Activated T-cell treated with anti-CD3 and anti-CD28 coated beads for 1 hour (primary cell): ENCODE measurements at places on chromosomes 3 and 15.

GRCh38 chr3:159806412-159806811, 182.2 kb upstream of the IL12A start:
- no peak for DNase-seq

GRCh38 chr15:84840741-84841429, 23.7 kb downstream of the ALPK3 start:
- no peak for DNase-seq

GRCh38 chr3:8891774-8892173, 71.5 kb downstream of the RAD18 start:
- DNase-seq: no peak

DNA sequence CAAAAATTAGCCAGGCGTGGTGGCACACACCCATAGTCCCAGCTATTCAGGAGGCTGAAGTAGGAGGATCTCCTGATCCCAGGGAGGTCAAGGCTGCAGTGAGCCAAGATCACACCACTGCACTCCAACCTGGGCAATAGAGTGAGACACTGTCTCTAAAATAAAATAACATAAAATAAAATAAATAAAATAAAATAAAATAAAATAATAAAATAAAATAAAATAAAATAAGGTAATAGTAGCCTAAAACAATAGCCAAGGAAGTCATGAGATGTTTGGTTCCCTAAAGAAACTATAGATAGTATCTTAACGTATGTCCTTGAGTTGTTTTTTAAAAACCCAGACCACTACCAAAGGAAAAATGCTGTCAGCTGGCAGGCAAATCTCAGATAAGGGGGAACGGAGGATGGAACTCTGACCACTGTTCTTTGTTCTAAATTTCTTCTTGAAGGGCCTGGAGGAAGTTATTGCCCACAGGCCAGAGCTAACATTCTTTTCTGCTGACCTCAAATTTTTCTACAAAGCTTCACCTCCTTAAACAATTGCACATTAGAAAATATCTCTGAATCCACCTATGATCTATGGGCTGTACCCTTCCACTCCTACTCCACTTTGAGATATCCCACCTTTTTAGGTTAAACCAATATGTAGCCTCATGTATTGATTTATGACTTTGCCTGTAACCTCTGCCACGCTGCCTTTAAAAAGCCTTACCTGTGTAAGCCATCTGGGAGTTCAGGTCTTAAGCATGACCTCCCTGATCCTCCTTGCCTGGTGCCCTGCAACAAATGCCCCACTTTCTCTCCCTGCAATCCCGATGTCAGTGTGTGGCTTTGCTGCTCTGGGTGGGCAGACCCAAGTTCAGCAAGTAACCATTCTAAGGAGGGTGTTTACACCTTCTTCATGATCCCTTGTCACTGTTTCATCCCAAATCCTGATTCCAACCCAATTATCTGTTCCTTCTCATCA, 126.2 kb upstream of the BHLHE40 start:
- no peak for DNase-seq

GRCh38 chr15:78993931-78994530, 49.2 kb upstream of the CTSH start:
- DNase-seq: no peak

DNA sequence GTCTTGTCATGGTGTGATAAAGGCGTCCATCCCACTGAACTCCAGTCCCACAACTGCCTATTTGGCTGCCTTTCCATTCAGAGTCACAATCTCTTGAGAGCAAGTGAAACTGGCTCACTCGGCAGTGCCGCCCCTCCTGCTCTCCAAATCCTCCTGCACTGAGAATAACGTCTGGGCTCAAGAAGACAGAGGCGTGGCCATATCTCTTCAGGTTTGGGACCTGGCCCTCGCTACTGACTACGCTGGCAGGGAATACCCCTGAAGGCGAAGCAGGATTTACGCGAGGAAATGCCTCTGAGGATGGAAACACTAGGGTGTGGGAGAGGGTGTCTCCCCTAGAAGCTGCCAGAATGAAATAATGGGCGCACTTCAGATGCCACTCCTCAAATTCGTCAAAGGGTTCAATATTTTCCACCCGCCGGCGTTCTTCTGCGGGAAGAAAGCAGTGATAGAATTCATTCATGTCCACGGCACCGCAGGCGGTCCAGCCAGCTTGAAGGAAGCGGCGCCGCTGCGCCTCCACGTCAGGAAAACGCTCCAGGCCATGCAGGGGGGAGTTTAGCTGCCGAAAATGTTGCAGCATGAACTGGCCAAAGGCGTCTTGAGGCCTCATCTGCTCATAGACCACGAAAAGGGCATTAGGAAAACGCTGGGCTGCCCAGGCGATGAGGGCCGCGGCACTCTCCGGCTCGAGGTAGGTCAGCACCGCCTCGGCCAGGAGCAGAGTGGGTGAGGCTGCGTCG, 985 bp downstream of the LCMT2 start:
- no peak for DNase-seq

GRCh38 chr3:195079636-195080035, 191.3 kb downstream of the XXYLT1 start:
- no peak for DNase-seq

GRCh38 chr3:124963755-124964154, 29.2 kb upstream of the MUC13 start:
- no peak for DNase-seq

DNA sequence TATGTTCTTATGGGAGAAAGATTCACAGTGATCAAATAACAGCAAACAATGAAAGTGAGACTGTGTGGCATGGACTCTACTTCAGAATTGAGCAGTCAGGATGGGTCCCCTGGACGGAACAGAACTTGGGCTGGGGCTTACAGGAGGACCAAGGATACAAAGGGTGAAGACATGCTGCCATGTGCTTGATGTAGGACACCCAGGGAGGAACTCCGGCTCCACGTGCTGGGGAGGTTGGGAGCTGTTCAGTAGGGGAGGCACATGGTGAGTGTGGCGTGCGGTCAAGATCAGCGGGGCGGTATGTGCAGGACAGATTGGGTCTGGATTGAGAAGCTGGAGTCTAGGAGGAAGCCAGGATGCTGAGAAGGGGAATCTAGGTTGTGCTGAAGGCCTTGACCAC, 32.6 kb downstream of the PPCDC start:
- DNase-seq: no peak
